ENCODE measurements at places on chromosomes 1 and 21. TPM values are rescaled to one million over a fixed set of nuclear protein-coding genes. Genes with fewer than 3 reads are reported as not detected.

GRCh38 chr21:45552696-45553391, 10.6 kb upstream of the SLC19A1 start:
- no peak overlapping the region for H3K27ac ChIP-seq
- H3K4me3 ChIP-seq, result no peak overlapping the region
- DNase-seq, result no peak
- H3K27me3 ChIP-seq, result no peaks in the 10 kb centered on the region
- H3K36me3 ChIP-seq, result no peaks in the 10 kb centered on the region

DNA sequence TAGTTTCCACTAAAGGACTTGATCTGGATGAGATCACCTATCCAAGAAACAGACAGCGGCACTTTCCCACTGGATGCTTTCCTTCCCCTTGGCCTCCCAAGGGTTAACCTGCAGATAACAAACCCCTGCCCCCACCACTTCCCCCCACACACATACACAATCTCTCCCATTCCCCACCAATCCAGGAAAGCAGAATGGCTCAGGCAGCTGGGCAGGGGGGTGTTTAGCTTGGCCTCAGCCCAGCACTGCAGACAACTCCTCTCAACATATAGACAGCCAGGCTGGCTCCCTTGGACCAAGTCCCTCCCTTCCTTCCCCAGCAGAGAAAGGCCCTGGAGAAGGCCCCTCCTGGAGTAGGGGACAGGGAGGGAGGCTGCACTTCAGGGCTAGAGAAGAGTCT, 24.6 kb downstream of the PLEKHA6 start:
- no peak for DNase-seq
- no peaks in the 10 kb centered on the region for H3K36me3 ChIP-seq
- no peaks in the 10 kb centered on the region for H3K27me3 ChIP-seq
- H3K27ac ChIP-seq, result no peak overlapping the region
- no peak overlapping the region for H3K4me3 ChIP-seq

GRCh38 chr1:69103705-69104385, 463.9 kb upstream of the LRRC7 start:
- H3K4me3 ChIP-seq, result no peak overlapping the region
- no peaks in the 10 kb centered on the region for H3K27me3 ChIP-seq
- DNase-seq, result no peak
- no peaks in the 10 kb centered on the region for H3K36me3 ChIP-seq

- H3K27me3 ChIP-seq, result no peaks in the 10 kb centered on the region
- no peak overlapping the region for H3K4me3 ChIP-seq
- peaks cover 8% of the 10 kb centered on the region for H3K4me1 ChIP-seq
Measured at GRCh38 chr1:233042834-233043233, 92.4 kb downstream of the NTPCR start.

- DNase-seq, result no peak
- no peaks in the 10 kb centered on the region for H3K4me1 ChIP-seq
- H3K27me3 ChIP-seq, result no peaks in the 10 kb centered on the region
- H3K36me3 ChIP-seq, result no peaks in the 10 kb centered on the region
Measured at GRCh38 chr1:158327481-158327880, 3.9 kb downstream of the CD1B start.

GRCh38 chr1:9128166-9128519, 759 bp downstream of the GPR157 start:
- no peaks in the 10 kb centered on the region for H3K27me3 ChIP-seq
- peak overlapping the region; percentile 89 for H3K27ac ChIP-seq
- H3K36me3 ChIP-seq, result no peaks in the 10 kb centered on the region

- H3K27ac ChIP-seq, result no peak overlapping the region
- no peaks in the 10 kb centered on the region for H3K4me1 ChIP-seq
- no peak overlapping the region for H3K4me3 ChIP-seq
- DNase-seq, result no peak
- no peaks in the 10 kb centered on the region for H3K36me3 ChIP-seq
- H3K27me3 ChIP-seq, result no peaks in the 10 kb centered on the region
Measured at GRCh38 chr21:34935898-34936297, 113.2 kb downstream of the RUNX1 start.

DNA sequence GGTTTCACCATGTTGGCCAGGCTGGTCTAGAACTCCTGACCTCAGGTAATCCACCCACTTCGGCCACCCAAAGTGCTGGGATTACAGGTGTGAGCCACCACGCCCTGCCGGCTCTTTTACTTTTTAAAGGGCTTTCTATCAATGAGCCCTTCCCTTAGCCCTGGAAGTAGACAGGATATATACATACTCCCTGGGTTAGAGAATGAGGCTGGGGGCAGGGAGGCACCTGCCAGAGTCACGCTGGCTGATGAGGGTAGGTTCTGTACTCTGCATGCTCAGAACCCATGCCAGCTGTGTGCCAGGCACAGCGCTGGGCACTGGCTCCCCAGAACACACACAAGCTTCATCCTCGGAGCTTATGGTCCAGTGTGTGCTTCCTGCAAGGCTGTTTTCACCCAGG, 113.6 kb upstream of the IPO9 start:
- H3K36me3 ChIP-seq, result peaks cover 8% of the 10 kb centered on the region
- peak overlapping the region; percentile 77 for H3K27ac ChIP-seq
- H3K27me3 ChIP-seq, result no peaks in the 10 kb centered on the region

- H3K36me3 ChIP-seq, result no peaks in the 10 kb centered on the region
- no peak for DNase-seq
- H3K27me3 ChIP-seq, result no peaks in the 10 kb centered on the region
- peak within 1 kb of the TSS; percentile 92 for H3K27ac ChIP-seq
Measured at GRCh38 chr1:203475012-203475981, at the start of gene PRELP. PRELP (plus strand) TSS chr1:203475806; CDS start chr1:203483185, 7,379 bp downstream.

- no peaks in the 10 kb centered on the region for H3K27me3 ChIP-seq
- no peak overlapping the region for H3K27ac ChIP-seq
- no peak for DNase-seq
- H3K4me1 ChIP-seq, result no peaks in the 10 kb centered on the region
- no peaks in the 10 kb centered on the region for H3K36me3 ChIP-seq
Measured at GRCh38 chr1:119115311-119115710, 25.1 kb downstream of the WARS2 start.

DNA sequence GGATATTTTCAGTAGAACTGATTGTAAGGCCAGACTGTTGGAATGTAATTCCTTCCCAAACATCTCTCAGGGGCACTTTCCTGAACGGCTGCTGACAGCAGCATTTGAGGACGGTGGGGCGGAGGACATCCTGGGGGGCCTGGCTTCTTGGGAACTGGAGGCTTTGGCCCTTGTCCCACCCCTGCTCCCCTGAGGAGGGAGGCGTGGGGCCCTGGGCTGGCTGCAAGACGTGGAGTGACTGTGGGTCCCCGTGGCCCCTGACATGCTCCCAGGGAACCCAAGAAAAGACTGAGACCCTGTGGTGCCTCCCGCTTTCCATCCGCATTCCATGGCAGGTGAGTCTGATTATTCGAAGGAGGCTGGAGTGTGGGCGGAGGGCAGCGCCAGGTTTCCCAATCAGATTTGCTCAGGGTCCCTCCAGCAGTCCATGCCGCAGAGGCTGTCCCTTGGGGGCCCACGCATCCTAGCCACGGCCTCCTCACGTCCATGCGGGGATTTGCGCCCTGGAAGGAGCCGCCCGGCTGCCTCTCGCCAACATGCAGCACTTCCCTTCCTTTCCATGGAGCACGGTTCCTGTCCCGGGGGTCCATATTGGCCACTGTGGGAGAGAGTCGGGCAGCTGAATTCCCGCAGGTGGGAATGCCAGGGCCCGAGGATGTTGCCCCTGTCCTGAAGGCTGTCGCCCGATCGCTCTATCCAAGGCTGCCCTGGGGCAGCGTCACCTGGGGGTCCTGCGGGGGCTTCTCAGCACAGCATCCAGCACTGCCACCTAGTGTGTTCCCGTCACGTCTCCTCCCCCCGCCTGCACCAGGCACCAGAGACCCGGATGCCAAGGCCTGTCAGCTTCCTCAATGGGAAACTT, 69.0 kb downstream of the FAAP20 start:
- H3K36me3 ChIP-seq, result no peaks in the 10 kb centered on the region
- no peak for DNase-seq
- H3K27ac ChIP-seq, result no peak overlapping the region
- no peak overlapping the region for H3K4me3 ChIP-seq

DNA sequence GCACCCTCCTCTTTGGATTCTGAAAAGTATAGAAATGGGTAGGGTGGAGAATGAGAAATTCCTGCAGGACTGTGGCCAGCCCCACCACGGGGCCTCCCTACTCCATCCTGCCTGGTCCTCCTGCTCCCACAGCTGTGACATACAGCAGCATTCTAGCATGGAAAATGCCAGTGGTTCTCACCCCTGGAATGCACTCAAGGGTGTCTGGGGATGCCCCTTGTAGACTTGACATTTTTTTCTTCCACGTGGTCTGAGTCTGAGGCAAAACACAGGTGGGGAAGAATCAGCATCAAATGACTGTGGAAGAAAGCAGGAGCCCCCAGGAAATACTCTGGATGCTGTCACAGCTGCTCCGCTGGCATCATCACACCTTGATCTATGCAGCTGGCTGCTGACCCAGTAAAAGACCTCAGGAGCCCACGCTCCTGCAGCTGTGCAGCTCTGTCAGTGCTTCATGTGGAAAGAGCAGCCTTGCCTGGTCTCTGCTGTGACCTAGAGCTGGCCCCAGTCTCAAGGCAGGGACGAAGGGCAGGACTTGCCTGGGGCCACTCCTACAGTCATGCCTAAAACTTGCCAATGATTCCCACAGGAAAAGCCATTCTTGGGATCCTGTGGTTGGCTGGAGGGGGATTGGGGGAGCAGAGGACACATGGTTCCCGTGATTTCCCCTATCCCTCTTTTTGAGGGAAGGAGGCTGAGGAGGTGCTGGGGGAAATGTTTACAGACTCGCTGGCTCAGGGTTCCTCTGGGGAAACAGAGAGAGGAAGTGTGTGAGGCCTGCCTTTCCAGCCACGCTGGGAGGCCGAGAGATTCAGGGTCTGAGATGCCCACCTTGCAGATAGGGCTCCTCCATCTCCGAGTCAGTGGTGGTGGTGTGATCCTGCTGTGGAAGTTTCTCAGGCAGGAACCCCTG, 10.8 kb upstream of the A3GALT2 start:
- no peaks in the 10 kb centered on the region for H3K27me3 ChIP-seq
- H3K4me3 ChIP-seq, result no peak overlapping the region
- H3K27ac ChIP-seq, result peak overlapping the region; percentile 99
- peaks cover 82% of the 10 kb centered on the region for H3K4me1 ChIP-seq
- peaks cover 86% of the 10 kb centered on the region for H3K36me3 ChIP-seq

DNA sequence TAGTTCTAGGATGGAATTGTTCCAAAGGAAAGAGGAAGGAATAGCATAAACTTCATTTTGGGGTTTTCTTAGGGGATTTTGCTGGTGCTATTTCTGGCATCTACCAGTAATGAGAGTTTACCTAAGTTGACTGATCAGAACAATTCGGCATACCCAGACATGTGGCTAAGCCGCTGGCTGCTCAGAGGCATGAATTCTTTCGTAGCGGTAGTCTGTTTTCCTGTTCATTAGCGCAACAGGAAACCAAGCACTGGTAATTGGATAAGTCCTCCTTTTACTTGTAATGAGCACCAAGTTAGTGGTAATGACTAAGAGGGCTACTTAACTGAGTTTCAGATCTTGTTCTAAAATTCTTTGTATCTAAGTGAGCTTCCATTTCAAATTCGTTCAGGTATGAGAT, 38.6 kb downstream of the C21orf91 start:
- H3K4me1 ChIP-seq, result peaks cover 5% of the 10 kb centered on the region
- no peak for DNase-seq
- H3K27me3 ChIP-seq, result no peaks in the 10 kb centered on the region
- H3K36me3 ChIP-seq, result no peaks in the 10 kb centered on the region

DNA sequence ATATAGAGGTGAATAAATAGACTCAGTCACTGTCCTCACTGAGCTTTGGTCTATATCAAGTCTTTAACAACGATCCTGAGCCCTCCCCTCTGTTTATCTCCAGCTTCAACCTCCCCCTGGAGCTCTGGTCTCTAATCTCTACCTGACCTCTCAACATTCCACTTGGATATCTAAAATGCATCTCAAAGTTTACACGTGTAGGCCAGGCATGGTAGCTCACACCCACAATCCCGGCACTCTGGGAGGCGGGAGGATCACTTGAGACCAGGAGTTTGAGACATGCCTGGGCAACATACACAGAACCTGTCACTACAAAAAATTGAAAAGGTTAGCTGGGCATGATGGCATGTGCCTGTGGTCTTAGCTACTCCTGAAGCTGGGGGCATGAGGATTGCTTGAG, 53.4 kb downstream of the GADD45A start:
- no peaks in the 10 kb centered on the region for H3K27me3 ChIP-seq
- no peaks in the 10 kb centered on the region for H3K36me3 ChIP-seq
- no peak overlapping the region for H3K27ac ChIP-seq

GRCh38 chr1:20403423-20404145, 82.4 kb downstream of the CAMK2N1 start:
- no peak for DNase-seq
- H3K4me3 ChIP-seq, result no peak overlapping the region
- no peaks in the 10 kb centered on the region for H3K27me3 ChIP-seq
- no peak overlapping the region for H3K27ac ChIP-seq

DNA sequence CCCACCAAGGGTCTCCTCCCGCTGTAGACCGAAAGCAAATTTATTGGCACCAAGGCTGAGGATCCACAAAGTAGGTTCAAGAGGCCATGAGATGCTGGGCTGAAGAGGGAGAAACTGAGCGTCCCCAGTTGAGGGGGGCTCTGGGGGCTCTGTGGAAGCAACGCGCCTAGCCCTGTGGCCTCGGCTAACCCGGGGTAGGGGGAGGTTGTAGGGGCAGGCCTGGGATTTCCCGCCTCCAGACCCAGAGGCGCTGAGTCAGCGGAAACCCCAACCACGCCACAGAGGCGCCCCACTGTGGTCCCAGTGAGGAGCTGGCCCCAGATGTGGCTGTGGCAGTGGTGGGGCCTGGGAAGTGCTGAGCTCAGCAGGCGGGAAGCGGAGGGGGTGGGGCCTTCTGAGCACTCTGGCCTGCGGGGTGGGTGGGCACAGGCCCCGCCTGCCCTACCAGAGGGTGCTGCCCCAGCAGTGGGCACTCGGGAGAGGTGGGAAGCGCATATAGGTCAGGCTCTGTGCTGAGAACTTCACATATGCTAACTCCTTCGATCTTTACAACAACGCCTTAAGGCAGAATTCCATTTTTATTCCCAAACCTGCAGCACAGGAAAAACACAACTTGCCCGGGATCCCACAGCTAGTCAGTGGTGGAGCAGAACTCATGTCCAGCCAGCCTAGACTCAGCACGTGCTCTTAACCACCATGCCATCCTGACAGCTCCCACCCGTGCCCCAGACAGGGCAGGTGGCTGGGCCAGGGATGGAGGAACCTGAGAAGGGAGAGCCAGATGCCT, 1.5 kb upstream of the COL16A1 start:
- no peaks in the 10 kb centered on the region for H3K36me3 ChIP-seq
- H3K27me3 ChIP-seq, result no peaks in the 10 kb centered on the region
- H3K4me3 ChIP-seq, result peak overlapping the region; percentile 59
- H3K4me1 ChIP-seq, result peaks cover 66% of the 10 kb centered on the region
- DNase-seq, result no peak

- H3K27ac ChIP-seq, result peak overlapping the region; percentile 17
- no peak overlapping the region for H3K4me3 ChIP-seq
- H3K36me3 ChIP-seq, result no peaks in the 10 kb centered on the region
Measured at GRCh38 chr1:91526496-91526895, 25.8 kb downstream of the CDC7 start.

The LEMD1 gene
- total RNA-seq, result not detected

The NFASC gene
- total RNA-seq, result 61.9 TPM

The ITLN2 gene
- total RNA-seq, result not detected

The ATP5PO gene
- total RNA-seq, result 289 TPM

The VAV3 gene
- total RNA-seq, result 1.9 TPM

The ITPKB gene
- total RNA-seq, result 92.6 TPM

The SYCP1 gene
- not detected for total RNA-seq

The CRABP2 gene
- total RNA-seq, result 2.0 TPM

The TRPM2 gene
- 1.6 TPM for total RNA-seq

The TNNI3K gene
- 0.63 TPM for total RNA-seq

The EXTL1 gene
- 2.1 TPM for total RNA-seq

The DYRK3 gene
- 5.6 TPM for total RNA-seq

The TMEM53 gene
- 7.0 TPM for total RNA-seq
